Fibroblast of the aortic adventitia (primary cell): ENCODE measurements at places on chromosomes 7 and 10. TPM values are rescaled to one million over a fixed set of nuclear protein-coding genes. Genes with fewer than 3 reads are reported as not detected.

The SFTPA1 gene
- total RNA-seq, result not detected in 2 replicates

The CYP3A4 gene
- total RNA-seq, result not detected in 2 replicates

The CYP3A5 gene
- total RNA-seq, result 1.1 and 2.9 TPM in 2 replicates

The CTTNBP2 gene
- total RNA-seq, result 3.9 and 11.9 TPM in 2 replicates

The ZNF438 gene
- 2.9 and 8.0 TPM in 2 replicates for total RNA-seq

GRCh38 chr7:128163473-128163872 lies 77.6 kb upstream of the LEP start:
- DNase-seq, result no peak

DNA sequence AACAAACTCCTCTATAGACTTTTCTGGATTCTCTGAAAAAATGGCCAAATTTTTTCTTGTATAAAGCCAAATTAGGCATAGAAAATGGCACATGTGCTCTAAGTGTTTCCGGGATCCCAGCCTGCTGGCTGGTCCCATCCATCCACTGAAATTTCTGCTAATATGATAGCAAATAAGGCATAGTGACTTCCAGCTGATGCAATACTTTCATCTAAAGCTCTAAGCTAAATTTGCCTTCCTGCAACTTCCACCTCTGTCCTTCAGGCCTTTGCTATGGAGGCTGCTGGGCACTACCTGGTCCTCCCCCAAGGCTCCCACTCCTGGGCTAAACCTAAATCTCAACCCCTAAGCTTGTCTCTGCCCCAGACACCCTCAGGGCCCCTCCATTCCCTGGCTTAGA lies 20.5 kb downstream of the MYH16 start:
- no peak for DNase-seq

DNA sequence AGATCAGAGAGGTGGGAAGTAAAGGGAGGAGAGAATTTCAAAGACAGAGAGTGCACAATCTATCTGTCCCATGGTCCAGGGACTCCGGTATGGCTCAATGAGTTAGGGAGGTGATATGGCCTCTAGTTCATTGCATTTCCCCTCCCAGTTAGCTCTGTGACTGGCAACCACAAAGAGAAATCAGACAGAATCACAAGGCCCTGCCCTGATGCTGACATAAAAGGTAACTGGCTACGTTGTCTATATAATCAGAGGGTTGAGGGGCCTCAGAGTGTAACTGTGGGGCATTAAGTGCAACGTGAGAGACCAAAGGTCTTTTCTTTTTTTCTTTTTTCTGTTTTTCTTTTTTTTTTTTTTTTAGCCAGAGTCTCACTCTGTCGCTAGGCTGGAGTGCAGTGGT lies 7.3 kb upstream of the C10orf95 start:
- no peak for DNase-seq

GRCh38 chr10:47027108-47027783 lies 116.0 kb downstream of the PTPN20 start:
- no peak for DNase-seq

- no peak for DNase-seq
Measured at GRCh38 chr7:105976868-105977267, 13.8 kb downstream of the CDHR3 start.

GRCh38 chr10:110615057-110615747 lies 28.9 kb upstream of the RBM20 start:
- DNase-seq, result no peak

DNA sequence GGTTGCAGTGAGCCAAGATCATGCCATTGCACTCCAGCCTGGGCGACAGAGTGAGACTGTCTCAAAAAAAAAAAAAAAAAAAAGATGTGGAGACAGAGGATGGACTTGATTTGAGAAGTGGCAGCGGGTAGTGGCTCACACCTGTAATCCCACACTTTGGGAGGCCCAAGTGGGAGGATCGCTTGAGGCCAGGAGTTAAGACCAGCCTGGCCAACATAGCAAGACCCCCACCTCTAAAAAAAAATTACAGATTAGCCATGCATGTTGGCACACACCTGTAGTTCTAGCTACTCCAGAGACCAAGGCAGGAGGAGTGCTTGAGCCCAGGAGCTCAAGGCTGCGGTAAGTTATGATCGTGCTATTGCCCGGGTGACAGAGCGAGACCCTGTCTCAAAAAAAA lies 24.3 kb upstream of the ASCC1 start:
- no peak for DNase-seq
